ENCODE measurements at places on chromosomes 16 and 17.
A peak's percentile ranks its signal among the peaks of the same experiment; 100 is the strongest.

- peak; percentile 96 for DNase-seq
These were observed at the start of gene C17orf107 for GRCh38 chr17:4899341-4900230. TSS of gene C17orf107 (plus strand) at chr17:4899536. CDS start at chr17:4899763, 227 bp downstream.

DNA sequence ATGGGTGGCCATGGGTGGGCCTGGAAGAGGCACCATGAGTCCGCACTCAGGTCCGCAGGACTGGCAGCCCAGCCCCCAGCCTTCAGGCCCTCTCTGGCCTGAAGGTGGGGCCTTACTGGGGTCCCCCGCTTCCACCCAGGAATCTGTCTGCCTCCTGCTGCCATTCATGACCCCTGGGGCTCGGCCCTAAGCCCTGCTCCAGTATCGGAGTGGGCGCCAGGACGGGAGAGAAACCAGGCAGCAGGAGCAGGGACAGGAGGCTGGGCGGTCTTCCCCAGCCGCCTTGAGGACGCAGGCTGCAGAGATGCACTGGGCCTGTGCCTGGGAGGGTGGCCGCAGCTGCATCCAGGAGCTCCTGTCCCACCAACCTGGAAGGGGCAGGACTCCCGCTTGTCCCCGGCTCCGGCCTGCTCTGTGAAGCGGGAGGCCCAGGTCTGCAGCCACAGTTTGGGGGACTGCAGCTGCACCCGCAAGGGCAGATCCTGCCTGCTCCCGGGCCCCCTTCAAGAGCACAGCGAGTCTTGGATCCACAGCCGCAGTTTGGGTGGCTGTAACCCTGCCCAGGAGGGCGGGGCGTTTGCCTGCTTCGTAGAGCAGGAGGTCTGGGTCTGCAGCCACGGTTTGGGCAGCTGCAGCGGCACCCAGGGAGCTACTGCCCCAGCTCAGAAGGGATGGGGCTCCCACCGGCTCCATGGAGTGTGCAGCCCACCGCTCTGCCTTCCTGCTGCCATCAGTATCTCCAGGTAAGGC lies 81.8 kb upstream of the DNAJA2 start:
- DNase-seq: no peak

- no peak for DNase-seq
These were observed 100.8 kb downstream of the CCDC182 start for GRCh38 chr17:57644326-57644725.

- DNase-seq: no peak
These were observed 514 bp downstream of the UBFD1 start for GRCh38 chr16:23557779-23558702.

DNA sequence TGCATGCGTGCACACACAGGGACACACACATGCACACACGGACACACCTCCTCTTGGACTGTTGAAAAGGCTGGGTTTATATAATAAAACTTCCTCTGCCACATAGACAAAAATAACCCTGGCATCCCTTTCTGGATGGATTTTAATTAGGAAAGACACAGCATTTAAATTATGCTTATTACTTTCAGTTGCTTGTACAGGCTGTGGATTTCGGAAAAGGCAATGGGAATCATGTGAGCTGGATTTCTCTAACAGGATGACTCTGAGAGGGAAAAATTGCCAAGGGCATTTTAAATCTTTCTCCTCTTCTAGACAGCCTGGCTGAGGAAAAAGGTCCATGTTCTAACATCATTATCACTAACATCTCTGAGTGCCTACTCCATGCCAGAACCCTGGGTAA lies 75.9 kb downstream of the HLF start:
- no peak for DNase-seq

DNA sequence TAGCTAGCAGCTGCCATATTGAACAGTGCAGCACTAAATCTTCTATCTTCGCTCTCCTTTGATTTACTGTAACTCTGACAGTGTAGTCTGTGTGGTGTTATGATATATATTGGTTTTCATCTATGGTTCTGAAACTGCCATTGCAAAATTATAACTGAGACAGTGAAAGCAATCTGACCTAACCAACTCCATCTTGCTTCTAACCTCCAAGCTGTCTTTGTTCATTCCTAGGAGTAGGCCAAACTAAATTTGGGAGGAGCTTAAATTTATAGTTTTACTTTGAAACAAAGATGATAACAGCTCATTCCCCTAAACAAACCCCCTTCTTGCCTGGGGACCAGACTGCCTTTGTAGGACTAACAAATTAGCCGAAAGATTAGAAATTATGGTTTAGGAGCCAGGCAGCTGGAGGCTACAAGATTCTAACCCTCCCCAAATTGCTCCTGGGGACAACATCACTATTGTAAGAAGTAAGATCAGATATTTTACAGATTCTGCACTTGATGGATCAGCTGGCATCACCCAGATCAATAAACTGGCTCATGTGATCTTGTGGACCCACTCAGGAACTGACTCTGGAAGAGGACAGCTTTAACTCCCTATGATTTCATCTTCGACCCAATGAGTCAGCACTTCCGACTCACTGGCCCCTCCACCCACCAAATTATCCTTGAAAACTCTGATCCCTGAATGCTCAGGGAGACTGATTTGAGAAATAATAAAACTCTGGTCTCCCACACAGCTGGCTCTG lies 47.0 kb upstream of the FBXO47 start:
- peak; percentile 42 for DNase-seq

DNA sequence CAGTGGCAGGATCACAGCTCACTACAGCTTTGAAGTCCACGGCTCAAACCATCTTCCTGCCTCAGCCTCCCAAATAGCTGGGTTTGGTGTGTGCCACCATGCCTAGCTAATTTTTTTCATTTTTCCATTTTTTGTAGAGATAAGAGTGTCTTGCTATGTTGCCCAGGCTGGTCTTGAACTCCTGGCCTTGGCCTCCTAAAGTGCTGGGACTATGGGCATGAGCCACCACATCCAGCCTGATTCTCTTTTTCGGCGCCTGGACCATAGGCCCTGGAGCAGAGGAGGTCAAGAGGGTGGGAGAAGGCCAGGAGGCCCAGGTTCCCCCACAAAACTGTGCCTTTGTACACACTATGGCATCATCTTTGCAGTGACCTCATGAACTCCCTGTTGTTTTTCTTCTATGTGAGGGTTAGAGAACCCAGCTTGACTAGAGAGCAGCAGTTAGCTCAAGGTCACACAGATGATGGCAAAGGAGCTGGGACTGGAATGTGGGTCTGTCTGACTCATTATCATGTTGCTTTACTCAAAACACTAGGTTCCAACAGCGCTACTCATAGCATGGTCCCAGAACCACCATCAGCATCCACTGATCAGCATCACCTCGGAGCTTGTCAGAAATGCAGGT lies 16.3 kb downstream of the SCN4A start:
- no peak for DNase-seq

DNA sequence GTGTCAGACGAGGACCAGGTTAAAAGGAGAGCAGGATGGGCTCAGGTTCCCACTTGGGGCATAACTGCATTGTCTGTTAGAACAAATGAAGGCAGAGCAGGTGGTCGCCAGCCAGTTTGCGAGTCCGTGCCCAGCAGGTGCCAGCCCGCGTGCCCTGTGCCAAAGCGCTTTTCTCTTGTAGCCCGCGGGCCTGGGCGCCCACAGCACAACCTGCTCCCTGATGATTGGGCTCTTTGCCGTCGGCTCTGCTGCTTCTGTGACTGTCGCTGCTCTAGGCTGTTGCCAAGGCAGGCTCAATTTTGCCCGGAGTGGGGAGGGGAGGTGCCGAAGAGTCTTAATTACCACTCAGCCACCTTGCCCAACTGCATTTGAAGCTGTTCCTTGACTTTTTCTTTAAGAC lies 21.1 kb downstream of the KNOP1 start:
- DNase-seq: no peak

GRCh38 chr16:85557083-85557970 lies 55.8 kb upstream of the GSE1 start:
- DNase-seq: no peak

DNA sequence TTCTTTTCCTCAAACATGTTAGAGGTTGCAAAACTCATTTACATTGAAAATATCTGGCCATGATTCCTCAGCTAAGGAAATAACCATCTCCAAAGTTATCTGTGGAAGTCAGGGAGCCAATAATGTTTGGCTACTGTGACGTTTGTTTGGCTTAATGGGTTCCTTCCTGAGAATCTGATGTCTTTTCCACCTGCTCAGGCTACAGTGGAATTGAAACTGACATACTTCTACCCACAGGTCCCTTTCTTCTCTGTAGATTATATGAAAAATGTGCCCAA lies 221.1 kb upstream of the XYLT1 start:
- DNase-seq: no peak

DNA sequence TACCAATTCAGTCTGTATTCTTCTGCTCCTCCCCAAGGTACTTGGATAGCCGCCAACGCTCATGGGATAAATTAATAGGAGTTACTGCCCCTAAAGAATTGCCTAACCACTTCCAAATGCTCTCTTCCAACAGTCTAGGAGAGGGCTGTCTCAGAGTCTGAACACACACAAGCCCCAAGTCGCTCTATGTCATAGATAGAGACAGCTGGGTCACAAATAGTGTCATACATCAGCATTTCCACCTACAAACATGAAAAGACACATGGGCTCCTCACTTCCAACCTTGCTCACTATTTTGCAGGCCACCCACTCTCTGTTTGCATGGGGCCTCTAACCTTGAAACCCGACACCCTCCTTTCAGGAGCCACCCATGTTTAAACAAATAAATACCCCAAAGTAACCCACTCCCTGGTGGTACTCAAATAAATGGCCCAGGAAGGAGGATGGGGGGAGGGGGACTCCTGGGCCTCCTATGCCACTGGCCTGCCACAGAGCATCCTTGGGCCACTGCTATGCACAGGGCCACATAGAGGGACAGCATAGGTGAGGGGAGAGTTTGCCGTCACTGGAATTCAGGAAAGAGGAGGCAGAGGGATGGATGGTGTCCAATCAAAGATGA lies 265.9 kb downstream of the SOX9 start:
- DNase-seq: no peak

DNA sequence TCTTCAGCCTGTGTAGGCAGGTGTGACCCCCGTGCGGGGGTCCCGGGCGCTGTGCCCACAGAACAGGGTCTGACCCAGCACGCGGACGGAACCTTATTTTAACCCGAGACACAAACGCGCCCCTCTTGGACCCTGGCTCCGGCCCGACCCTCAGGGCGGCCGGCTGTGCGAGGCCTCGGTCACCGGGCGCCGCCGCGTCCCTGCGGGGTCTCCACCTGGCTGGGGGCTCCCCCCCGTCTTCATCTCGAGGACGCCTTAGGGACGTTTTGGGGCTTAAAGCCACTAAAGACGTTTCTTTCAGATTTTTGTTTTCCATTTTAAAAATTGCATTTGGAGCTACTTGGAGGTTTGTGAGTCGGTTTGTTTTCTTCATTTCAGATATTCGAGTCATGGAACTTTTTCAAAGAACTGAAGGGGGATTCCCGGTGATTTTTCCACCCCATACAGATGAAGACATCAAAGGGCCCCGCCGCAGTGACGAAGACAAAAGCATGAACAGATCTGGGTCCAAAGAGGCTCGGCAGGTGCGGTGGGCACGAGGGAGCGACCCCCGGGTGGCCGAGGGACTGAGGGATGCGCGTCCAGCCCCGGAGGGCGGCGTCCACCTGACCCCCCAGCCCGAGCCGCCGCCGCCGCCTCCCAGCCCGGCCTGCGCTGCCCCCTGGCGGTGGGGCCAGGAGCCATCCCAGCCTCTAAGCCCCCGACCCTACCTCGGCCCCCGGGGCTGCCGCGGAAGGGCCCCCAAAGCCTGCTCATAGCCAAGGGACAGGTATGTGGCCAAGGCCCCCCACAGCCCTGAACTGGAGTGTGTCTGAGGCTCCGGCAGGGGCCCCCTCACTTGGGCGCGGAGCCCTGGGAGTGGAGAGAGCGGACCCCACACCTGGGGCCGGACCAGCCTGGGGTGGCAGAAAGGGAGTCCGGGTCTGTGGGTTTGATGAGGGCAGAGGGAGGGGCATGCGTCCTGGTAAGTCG lies 3.8 kb upstream of the CD7 start:
- DNase-seq: peak; percentile 31

- DNase-seq: peak; percentile 79
These were observed 110.9 kb downstream of the XYLT1 start for GRCh38 chr16:17359788-17360390.

GRCh38 chr17:49730078-49730784 lies 22.5 kb upstream of the SLC35B1 start:
- DNase-seq: no peak

GRCh38 chr16:30395992-30396585 lies 869 bp downstream of the ZNF48 start:
- DNase-seq: no peak

GRCh38 chr17:16432017-16432416 lies 16.6 kb downstream of the TRPV2 start:
- no peak for DNase-seq

DNA sequence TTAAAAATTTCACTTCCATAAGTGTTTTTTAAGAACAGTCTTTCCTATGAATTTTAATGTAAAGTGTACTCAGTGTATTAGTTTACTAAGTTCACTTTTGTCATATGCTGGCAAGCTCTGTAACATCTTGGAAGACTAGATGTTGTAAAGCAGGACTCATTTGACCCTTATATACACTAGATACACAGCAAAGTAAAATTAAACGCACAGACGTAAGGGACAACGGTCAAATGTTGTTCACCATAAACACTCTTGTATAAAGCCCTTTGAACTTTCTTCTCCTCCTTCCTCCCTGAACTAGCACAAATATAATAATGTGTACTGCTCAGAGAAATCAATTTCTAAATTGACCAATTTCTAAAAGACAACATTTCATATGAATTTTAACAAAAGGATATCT lies 7.0 kb upstream of the GOT2 start:
- no peak for DNase-seq

DNA sequence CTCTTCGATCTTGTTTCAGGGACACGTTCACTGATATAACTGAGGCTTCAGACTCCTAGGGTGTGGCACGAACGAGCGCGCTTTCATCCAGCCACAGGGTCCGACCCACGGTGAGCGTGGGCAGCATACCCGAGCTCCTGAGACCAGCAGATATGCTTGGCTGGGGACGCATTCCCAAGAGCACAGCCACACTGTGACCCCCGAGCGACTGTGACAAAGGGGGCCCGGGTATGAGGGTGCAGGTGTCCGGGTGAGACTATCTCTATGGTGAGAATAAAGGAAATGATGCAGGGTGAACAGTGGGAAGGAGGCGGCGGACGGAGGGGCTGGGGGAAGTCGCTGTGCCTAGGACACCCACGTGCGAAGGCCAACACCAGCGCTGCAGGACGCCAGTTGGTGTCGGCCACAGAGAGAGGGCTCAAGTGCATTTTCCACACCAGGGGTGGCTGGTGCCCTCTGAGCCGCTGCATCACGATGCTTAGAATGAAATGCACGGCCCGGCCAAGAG lies 17.6 kb downstream of the RPH3AL start:
- DNase-seq: no peak

- no peak for DNase-seq
These were observed 4.5 kb upstream of the UNC13D start for GRCh38 chr17:75848523-75849278.
